ENCODE measurements at places on chromosomes 12 and 14.

GRCh38 chr12:47698055-47698454 is 7.8 kb downstream of the RPAP3 start:
- DNase-seq, result no peak

DNA sequence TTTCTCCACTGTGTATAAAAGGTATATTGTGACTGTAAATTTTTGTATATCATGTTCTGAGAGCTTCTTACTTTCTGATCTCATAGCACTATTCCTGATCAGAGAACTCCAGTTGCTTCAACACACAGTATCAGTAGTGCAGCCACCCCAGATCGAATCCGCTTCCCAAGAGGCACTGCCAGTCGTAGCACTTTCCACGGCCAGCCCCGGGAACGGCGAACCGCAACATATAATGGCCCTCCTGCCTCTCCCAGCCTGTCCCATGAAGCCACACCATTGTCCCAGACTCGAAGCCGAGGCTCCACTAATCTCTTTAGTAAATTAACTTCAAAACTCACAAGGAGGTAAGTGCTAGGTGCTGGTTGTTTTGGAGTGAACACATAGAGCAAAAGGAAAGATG is 30.9 kb downstream of the CKB start:
- no peak for DNase-seq

- DNase-seq, result no peak
Observed at GRCh38 chr12:75837700-75838099, 193.9 kb downstream of the PHLDA1 start.

DNA sequence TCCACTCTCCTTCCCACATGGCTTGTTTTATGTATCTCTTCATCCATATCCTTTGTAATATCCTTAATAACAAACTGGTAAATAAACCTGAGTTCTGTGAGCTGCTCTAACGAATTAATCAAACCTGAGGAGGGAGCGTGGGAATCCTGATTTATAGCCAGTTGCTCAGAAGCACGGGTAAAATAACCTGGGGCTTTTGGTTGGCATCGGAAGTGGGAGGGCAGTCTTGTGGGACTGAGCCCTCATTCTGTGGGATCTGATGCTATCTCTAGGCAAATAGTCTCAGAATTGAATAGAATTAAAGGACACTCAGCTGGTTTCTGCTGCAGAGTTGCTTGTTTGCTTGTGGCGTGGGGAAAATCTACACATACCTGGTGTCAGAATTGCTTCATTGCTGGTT is 17.5 kb upstream of the LDHB start:
- no peak for DNase-seq
